ENCODE measurements at places on chromosomes 3 and 15.

- DNase-seq: no peak
Measured at GRCh38 chr15:66232267-66232625, 21.3 kb downstream of the MEGF11 start.

DNA sequence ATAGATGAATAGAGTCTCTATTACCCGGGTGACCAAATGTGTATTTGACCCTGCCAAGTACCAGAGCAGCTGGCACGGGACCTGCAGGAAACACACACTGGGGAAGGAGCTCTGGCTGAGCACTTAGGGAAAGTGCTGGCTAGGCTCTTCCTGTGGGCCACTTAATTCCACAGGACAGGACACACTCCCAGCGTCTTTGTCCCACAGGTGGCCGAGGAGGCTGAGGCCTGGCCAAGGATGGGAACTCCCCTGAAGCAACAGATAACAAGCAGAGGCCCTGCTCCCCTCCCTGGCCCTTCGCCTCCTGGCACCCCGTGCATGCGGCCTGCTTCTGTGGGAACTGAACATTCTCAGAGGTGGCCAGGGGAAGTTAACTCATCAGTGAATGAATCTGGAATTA, 180.8 kb downstream of the ATP10A start:
- no peak for DNase-seq

- no peak for DNase-seq
Measured at GRCh38 chr15:24150542-24150941, 463.4 kb upstream of the NDN start.

GRCh38 chr3:152357587-152357986, 88.9 kb downstream of the MBNL1 start:
- no peak for DNase-seq

- no peak for DNase-seq
Measured at GRCh38 chr3:17546500-17547255, 195.8 kb downstream of the TBC1D5 start.

GRCh38 chr15:88835646-88836045, 32.4 kb downstream of the ACAN start:
- DNase-seq: no peak

DNA sequence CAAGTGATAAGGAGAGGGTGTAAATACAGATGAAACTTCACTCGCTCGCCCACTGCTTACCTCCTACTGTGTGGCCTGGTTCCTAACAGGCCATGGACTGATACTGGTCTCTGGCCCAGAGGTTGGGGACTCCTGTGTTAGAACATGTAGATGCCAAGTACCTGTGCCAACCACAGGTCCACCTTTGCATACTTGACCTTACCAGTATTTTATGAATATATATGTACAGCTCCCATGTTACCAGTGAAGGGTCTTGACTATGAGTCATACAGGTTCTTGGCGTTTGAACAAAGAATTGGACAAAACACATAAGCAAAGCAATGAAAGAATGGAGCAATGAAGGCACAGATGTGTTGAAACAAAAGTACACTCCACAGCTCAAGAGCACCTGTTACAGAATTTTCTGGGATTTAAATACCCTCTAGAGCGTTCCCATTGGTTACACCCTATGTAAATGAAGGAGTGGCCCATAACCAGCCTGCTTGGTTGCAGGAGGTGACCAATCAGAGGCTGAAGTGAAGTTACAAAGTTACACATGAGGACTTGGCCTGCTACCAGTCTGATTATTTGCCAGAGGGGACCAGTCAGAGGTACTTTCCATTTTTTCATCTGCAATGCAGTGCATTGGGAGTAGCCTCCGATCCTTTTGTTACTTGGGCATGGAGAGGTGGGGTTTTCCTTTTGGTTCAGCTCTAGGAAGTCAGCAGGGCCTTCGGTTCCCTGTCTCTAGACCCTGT, 1.7 kb upstream of the GFM1 start:
- no peak for DNase-seq
